ENCODE measurements at places on chromosomes 3 and 15.
A peak's percentile ranks its signal among the peaks of the same experiment; 100 is the strongest.

- DNase-seq: peak; percentile 11
Measured at GRCh38 chr3:121834157-121834670, 646 bp downstream of the IQCB1 start.

DNA sequence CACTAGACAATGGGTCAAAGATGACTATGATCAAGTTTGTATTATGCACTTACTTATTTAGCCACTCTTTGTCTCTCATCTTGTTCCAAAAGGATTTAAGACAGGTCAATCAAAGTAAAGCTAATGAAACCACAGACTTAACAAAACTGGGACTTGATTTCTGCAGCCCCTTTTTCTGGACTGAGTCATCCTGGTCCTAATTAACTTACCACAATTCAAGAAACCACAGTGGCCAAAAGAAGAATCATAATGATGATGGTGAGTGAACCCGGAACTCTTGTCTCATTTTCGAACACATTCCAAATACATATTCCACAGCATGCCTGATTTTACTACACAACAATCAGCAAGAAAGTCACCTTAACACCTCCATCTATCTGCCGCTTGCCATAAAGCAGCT, 1333.0 kb downstream of the ROBO1 start:
- DNase-seq: no peak

DNA sequence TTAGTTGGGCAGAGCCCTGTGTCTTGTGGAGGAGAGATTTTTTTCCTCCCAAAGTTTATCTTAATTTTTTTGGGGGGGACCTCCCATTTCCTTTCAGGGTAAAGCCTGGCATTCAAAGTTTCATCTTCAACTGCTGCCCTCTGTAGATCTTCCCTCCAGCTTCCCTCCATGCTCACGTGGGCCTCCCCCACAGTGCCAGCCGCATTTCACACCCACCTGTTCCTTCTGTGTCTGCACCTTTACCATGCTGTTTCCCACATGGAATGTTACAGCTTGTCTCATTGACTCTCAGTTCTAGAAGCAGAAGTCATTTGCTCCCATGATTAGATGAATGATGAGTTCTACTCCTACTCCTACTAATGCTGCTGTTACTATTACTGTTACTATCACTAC, 6.5 kb downstream of the CELF6 start:
- DNase-seq: no peak

DNA sequence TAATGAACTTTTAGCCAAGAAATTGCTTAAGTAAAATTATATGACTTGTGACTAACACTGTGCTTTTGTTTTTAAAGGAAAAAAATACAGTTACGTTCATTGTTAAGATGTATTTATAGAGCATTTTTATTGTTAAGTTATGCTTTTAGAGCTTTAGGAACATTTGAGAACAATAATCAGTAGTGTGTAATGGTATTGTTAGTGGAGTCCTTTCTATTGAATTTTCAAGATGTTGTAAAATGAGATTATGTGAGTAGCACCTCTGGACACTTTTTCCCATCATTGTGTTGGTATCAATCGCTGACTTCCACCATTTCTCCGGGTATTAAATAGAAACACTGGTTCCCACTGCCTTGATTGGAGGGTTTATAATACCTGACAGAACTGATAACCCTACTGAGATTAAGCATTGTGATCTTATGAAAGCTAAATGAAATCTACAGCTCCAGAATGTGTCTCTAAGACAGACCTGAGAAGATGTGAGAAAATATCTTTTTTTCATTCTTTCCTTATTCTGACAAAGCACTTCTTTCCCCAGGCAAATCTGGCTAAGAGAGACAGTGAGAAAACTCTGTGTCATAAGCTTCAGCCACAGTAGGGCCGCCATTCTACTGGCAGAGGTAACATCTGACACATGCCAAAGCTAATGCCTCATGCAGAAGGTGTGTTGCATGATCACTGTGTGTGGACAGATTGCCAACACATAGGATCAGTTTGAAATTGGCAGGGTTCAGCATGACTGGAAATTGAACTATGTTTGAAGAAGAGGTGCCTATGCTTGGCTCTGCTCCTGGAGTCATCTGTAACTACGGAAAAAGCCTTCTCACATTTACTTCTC, 610.8 kb downstream of the MECOM start:
- DNase-seq: no peak

- no peak for DNase-seq
Measured at GRCh38 chr3:52515192-52515591, 18.5 kb downstream of the NT5DC2 start.

GRCh38 chr15:57354436-57355123, 21.7 kb upstream of the CGNL1 start:
- no peak for DNase-seq

GRCh38 chr3:171055336-171056178, 29.0 kb upstream of the SLC2A2 start:
- DNase-seq: peak; percentile 2

DNA sequence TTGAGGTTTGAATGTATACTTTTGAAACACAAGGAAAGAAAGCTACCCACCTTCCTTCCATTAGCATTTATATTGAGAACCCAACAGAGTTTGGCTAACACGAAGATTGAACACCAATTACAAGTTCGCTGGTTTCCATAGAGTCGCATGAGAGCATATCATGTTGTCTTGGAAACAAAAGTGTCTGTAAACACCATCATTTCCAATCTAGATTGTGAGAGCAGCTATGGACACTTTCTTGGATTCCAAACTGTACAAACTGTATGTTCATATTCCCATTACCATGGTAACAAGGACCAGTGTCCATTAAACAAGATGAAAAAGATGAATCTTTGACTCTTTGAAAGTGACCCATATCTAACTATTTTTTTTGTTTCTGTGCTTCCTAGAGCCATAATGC, 529.9 kb upstream of the ROBO1 start:
- DNase-seq: no peak

- no peak for DNase-seq
Measured at GRCh38 chr15:76127169-76127568, 67.4 kb downstream of the TMEM266 start.

DNA sequence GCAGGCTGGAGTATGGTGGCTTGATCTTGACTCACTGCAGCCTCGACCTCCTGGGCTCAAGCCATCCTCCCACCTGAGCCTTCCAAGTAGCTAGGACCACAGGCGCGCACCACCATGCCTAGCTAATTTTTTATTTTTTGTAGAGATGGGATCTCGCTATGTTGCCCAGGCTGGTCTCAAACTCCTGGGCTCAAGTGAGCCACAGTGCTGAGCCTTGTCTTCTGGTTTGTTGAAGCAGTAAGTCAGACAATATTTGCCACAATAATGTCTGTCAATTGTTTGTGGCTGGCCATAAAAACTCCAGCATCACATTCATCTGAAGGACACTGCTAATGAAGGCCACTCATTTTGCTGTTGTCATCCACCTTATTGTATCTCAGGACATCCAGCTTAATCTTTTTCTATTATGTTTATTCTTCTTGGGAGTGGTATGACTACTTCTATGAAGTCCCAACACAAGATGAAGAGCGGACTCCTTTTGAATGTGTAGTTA, 185.9 kb downstream of the FNDC3B start:
- no peak for DNase-seq

GRCh38 chr3:74624301-74624700, 9.8 kb upstream of the CNTN3 start:
- DNase-seq: no peak

DNA sequence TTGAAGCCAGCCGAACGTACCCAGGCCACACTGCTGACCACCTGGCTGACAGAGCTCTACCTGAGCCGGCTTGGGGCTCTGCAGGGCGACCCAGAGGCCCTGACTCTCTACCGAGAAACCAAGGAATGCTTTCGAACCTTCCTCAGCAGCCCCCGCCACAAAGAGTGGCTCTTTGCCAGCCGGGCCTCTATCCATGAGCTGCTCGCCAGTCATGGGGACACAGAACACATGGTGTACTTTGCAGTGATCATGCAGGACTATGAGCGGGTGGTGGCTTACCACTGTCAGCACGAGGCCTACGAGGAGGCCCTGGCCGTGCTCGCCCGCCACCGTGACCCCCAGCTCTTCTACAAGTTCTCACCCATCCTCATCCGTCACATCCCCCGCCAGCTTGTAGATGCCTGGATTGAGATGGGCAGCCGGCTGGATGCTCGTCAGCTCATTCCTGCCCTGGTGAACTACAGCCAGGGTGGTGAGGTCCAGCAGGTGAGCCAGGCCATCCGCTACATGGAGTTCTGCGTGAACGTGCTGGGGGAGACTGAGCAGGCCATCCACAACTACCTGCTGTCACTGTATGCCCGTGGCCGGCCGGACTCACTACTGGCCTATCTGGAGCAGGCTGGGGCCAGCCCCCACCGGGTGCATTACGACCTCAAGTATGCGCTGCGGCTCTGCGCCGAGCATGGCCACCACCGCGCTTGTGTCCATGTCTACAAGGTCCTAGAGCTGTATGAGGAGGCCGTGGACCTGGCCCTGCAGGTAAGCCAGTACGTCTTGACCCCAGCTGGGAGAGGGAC, 6.2 kb downstream of the VPS18 start:
- no peak for DNase-seq
